ENCODE measurements at places on chromosomes 1 and 21.

GRCh38 chr1:228268881-228269265 is 61.0 kb downstream of the OBSCN start:
- no peak for DNase-seq

DNA sequence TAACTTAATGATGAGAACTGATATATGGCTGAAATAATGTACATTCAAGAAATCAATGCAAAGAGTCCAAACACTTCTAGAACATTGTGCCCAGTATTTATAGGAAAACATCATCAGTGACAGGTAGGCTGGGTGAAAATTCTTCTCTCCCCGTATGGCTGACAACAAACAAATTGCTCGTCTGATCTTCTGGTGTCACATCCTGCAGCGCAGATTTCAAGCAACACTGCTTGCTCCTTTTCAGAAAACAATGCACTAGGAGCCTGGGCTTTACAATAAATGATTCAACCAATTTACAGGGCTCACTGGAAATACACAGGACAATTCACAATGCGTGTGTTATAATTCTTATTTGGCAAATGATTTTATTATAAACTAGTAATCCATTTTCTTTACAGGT is 185.3 kb downstream of the RERE start:
- no peak for DNase-seq

DNA sequence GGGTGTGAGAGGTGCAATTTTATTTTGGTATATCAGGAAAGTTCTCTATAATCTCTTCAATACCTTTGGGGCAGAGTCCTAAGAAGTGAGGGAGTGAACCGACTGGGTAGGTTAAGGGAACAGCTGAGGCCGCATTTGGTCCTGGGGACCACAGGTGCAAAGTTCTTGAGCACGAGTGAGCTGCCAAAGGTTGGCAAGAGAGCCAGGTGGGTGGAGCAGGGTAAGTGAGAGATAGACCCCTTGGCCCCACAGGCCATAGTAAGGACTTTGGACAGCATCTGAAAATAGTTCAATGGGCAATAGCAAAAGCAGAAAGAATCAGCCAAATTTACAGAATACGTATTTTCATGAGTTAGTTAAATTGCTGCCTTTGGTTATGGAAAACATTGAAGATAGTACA is 11.0 kb upstream of the NID1 start:
- DNase-seq = no peak

DNA sequence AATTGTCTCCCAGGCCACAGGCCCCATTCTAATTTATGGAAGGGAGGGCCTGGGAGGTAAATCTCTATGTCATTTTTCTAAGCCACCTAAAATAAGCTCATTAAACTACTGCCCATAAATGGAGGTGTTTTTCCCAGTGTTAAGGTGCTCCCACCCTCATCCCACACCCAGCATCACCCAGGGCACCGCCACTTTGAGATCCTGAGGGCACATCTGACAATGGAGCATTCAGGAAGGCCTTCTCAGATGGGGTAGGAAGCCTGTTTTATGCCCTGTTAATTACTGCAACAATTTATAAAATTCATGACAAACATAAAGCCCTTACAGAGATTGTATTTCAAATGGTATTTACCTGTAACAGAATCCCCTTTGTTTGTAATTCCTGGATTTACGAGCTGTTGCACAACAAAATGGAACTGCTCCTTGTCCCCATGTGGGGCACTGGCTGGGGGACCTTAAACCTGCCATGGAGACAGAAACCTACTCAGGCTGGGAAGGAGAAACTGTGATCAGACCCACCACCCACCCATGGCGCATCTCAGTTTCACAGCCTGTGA is 319.5 kb upstream of the USP24 start:
- DNase-seq = no peak

DNA sequence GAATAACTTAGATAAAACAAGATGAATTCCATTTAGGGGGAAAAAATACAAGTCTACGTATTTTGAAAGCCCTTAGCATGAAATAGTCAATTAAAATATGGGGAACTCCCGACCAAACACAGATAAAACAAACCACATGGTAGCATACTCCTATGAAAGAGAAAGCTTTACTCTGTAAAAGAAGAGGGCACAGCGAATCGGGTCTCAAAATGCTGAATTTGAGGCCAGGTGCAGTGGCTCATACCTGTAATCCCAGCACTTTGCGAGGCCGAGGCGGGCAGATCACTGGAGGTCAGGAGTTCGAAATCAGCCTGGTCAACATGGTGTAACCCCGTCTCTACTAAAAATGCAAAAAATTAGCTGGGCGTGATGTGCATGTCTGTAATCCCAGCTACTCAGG is 116.9 kb upstream of the TIAM1 start:
- DNase-seq = no peak

DNA sequence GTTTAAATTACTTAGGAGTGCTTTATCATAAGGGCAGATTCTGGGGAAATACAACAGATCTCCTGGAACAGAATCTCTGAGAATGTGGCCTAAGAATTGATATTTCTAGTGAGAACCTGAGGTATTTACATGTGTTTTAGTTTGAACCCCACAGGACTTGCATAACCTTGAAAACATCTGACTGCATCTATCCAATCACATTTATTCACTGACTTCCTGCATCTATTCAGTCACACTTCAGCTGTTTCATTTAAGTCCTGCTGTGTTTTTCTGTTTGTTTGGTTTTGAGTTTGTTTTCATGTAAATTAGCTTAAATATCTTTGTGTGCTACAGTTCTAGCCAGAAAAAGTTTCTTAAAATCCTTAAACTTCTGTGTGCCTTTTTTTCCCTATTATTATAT is 1260.7 kb downstream of the PLA2G4A start:
- no peak for DNase-seq

- DNase-seq = peak; percentile 44
These were observed 4.7 kb downstream of the DNALI1 start for GRCh38 chr1:37561133-37562132.

GRCh38 chr1:50369830-50370229 is 53.4 kb downstream of the DMRTA2 start:
- peak; percentile 14 for DNase-seq

DNA sequence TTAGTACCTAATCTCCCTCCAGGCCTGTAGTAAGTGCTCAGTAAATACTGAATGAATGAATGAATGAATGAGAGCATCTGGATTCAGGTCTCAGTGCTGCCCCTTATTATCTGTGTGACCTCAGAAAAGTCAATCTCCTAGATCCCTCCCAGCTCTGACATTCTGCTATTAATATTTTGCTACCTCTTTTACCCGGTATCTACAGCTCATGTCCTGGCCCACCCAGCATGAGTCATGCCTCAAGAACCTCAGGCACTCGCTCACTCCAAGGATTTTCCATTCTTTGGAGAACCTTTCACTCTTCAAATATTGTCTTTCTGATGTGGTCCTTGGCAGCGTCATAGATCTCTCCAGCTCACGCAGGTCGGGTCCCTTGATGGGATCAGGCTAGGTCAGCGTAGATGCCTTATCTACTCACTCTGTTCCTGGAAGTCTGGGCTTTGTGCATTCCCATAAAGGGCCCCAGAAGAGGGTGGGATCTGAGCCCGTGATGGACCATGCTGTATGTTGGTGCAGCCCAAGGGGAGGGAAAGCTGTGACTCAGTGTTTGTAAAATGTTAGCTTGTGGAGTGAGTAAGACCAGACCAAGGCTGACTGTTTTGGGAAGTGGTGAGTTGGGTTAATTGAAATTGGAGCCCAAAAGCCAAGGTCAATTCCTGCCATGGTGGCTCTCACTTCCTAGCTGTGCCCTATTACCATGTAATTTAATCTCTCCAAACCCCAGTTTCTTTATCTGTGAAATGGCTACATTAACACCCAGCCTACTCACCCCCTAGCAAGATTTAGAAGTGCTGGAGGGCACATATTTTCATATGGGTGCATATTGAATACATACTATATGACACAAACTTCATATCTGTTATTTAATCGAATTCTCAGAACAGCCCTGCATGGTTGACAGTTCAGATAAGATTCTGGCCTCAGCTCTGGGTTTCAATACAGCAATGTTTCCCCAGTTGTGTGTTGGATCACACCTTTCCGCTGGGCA is 214.1 kb upstream of the USP24 start:
- DNase-seq = no peak

DNA sequence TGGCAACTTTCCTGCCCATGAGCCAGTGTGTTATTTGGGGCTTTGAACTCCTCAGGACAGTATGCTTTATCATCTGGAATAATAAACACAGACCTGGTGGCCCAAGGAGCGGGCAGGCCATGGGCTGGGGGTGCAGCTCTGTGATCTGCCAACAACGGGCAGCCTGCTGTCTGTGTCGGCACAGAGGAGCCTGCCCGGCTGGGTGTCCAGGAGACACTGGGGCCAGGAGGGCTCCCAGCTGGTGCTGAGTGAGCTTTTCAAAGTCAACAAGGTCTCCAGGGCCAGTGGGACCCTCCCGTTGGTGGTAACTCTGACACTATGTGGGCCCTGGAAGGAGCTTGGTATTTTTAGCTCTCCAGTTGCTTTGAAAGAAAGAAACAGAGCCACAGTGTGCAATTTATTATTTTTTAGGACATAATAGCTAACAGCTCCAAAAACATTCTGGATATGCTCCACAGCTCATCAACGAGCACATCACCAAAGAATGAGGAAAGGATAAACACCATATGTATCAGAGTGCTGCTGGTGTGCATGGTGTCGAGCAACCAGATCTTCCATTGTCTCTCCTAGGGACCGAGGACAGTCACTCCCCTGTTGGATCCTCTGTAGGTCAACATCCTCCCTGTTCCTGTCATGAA is 488.7 kb upstream of the USP24 start:
- DNase-seq = no peak

DNA sequence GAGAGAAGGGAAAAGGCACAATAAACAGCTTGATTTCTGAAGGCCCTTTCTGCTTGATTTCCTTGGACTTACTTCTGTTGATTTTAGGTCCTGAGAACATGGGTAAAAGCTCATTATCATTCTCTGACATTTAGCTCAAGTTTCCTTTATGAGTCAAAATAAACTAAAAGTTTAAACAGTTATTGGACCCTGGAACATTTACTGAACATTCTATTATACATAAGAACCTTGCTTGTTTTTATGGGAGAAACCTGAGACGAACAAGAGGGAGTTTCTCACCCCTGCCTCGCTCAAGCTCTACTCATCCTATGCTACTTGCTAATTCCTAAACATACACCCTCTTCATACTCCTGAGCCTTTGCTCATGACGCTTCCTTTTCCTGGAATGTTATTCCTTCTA is 538.3 kb upstream of the PKN2 start:
- DNase-seq = no peak

GRCh38 chr1:177629526-177629925 is 340.3 kb downstream of the SEC16B start:
- no peak for DNase-seq

DNA sequence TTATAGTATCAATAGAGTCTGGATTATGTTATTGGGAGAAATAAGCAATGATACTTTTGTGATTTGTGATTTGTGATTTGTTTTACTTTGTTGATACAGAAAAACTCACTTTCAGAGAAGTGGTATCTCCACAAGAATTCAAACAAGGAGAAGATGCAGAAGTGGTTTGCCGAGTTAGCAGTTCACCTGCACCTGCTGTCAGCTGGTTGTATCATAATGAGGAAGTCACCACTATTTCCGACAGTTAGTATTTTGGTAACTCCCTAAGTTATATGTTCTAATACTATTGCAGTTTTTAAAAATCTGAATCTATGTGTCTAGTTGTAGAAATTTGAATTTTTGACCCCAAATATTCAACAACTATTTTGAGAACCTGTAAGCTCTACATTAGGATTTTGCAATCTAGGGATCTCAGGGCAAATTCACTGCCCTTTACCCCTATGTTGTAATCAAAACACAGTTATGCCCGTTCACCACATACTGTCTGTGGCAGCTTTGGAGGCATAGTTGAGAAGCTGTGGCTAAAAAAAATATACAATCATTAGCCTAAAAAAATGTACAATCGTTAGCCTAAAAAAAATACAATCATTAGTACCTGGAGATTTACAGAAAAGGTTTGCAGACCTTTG is 288.1 kb downstream of the NCAM2 start:
- no peak for DNase-seq

DNA sequence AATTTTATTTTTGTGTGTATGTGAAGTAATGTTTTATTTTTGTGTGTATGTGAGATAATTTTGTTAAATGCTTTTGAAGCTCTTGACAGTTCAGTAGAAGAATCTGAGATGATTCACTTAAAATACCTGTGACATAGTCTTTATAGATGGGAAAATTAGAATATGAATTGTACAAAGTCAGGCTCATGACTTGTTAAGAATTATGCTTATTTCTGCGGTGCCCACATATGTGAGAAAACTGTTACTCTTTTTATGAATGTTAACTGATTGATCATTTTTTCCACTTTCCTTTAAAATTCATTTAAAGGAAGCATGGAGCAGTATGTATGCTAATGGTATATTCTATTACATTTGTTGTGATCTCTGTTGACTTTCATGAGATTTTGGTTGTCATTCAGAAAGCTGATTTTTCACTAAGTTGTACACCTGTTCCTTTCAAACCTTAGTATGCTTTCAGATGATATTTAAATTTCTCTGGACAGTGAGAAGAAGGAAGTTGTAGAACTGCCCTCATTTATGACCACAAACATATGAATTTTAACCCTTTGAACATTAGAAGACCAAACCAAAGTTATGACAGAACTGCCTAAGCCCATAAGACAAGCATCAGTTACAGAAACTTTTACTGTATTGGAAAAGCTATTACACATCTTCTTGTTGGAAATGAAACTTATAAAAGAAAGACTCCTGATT is 110.1 kb downstream of the POU2F1 start:
- DNase-seq = no peak

GRCh38 chr1:218247339-218247738 is 37.8 kb upstream of the RRP15 start:
- DNase-seq = no peak
